Activated CD4-positive, alpha-beta T cell treated with anti-CD3 and anti-CD28 coated beads, Interleukin-2, amount 50 U/mL, for 1 hour (primary cell): ENCODE measurements at places on chromosomes 16 and 17.

DNA sequence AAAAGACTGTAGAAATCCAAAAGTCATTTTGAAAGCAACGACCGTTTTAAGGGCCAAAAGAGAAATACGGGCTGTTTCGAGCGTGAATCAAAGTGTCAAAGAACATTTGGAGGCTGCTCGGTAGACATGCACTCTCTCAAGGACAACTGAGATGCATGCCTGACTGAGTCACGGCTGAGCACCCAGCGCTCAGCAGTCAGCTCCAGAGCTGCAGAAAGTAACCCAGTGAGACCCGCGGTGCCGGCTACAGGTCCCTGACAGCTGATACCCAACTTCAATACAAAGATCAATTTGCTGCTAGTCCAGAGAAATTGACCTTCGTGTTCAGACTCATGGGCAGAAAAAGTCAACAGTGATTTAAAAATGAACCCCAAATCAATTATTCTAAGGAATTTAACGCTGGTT lies 214.9 kb downstream of the STX8 start:
- DNase-seq: no peak

- no peak for DNase-seq
Observed at GRCh38 chr16:31409433-31409832, 16.3 kb downstream of the ITGAD start.

GRCh38 chr17:70709596-70709995 lies 540.3 kb downstream of the KCNJ2 start:
- no peak for DNase-seq

GRCh38 chr16:87006789-87007745 lies 310.1 kb downstream of the C16orf95 start:
- no peak for DNase-seq

DNA sequence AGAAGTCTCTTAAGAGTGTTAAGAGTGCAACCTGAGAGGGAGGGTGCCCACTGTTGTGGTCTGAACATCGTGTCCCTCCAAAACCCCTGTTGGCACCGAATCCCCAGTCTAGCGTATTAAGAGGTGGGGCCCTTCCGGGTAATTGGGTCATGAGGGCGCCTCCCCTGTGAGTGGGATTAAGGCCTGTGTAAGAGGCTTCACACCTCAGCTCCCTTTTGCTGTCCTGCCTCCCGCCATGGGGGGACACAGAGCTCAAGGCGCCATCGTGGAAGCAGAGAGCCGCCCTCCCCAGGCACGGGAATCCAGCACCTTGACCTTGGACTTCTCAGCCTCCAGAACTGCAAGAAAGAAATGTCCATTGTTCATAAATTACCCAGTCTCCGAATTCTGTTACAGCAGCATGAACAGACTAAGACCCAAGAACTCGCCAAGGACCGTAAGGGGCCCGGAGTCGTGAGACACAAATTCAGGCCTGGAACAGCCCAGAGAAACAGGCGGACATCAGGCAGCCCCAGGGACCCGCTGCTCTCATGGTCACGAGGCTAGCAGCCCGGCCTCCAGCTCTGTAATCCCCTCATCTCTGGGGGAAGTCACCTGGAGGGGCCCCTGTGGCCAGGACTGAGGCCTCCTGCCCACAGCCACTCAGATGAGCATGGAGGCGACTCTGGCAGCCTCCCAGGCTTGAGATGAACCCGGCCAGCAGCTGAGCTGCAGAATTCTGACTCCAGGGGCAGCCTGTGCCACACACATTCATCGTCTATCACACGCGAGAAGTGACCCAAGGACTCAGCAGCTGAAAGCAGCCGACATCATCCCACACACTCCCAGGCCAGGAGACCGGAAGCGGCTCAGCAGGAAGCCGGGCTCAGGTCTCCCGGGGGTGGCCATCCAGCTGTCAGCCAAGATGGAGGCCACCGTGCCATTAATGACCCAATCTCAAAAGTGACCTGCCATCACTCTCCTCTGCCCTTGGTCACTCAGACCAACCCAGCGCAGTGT lies 12.8 kb upstream of the CHMP6 start:
- DNase-seq: no peak

GRCh38 chr16:50371936-50372595 lies 3.3 kb upstream of the BRD7 start:
- no peak for DNase-seq

- DNase-seq: no peak
Observed at GRCh38 chr16:68231384-68232136, 4.4 kb downstream of the ESRP2 start.

- DNase-seq: no peak
Observed at GRCh38 chr17:338442-339192, 14.0 kb downstream of the RPH3AL start.

GRCh38 chr17:46876926-46877325 lies 25.5 kb downstream of the WNT9B start:
- no peak for DNase-seq

GRCh38 chr16:78606545-78606944 lies 507.1 kb downstream of the WWOX start:
- DNase-seq: no peak

DNA sequence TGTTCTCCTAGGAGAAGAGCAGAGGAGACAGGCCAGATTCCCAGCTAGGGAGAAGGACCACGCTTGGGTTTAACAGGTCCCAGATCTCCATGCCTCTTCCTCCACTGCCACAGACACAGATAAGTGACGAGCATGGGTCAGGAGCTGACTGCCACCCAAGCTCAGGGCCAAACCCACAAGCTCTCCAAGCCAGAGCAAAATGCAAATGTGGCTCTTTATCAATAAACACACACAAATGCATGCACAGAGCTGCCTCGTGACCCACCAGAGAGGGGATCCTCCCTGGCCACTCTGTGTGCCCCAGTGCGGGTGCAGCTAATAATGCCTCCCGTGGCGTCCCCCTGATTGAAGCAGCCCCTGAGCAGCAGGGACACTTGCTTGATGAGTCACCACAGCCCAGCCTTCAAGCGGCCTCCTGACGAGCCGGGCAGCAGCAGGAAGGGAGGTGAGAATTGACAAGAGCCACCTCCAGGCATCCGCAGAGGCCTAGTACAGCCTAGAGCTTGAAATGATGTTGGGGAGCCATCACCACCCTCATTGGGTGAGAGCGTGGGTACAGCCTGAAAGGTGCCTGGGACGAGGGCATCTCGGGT lies 143.9 kb downstream of the CCDC182 start:
- DNase-seq: no peak

- DNase-seq: no peak
Observed at GRCh38 chr16:75114179-75114945, 2.2 kb downstream of the LDHD start.

DNA sequence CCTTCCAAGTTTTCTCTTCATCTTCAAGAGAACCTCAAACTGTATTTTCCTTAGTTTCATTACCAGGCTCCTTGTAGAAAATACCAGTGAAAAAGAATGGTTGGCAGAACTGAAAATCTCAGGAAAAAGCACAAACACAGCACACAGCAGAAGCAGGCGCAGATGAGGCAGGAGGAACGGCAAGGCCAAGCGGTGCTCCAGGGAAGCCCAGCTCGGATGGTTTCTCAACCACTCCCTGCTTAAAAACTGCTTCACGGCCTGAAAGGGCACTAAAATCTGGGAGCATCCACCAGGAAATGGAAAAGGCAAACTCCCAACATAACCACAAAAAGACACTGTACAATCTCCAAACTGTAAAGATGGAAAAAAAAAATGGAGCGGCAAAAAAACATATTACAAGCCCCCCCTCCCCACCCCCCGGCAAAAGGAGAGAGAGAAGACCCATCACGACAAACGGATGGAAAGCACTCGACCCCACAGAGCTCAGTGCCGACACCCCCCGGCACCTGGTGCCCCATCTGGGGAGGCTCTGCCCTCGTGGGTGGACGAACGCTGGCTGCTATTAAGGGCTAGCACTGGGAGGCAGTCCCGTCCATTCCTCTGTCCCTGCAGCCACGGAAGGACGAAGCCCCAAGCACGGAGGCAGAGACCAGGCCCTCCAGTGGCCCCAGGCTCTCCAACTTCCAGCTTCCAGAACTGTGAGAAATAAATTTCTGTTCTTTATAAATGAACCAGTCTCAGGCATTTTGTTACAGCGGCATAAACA lies 127.5 kb downstream of the ZNF778 start:
- no peak for DNase-seq

DNA sequence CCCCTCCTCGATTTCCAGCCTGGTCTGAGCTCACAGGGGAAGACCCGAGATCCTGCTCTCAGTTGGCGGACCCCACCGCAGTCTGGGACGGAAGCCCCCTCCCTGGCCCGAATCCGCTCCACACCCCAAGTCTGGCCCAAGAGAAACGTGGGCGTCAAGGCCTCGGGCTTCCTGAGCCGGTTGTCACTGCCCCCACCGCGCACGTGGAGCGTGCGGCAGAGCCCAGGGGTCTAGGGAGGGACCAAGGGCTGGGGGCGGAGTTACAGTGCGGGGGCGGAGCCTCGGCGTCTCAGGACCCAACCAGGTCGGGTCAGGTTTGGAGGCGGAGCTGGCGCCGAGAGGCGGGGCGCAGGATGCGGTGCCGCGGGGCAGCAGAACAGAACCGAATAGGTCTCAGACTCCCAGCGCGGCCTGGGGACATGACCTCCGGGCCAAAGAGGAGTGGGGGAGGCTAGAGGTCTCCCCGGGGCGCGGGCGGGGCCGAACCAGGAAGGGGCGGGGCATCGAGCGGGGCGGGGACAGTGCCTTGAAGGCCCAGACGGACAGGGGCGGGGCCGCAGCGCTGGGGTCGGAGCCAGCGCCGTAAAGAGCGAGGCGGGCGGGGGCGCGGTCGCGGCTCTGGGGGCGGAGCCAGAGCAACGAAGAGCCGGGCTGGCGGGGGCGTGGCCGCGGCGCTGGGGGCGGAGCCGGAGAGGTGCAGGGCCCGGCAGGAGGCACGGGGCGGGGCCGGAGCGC lies 431 bp upstream of the ZFPM1 start:
- DNase-seq: peak; percentile 99

DNA sequence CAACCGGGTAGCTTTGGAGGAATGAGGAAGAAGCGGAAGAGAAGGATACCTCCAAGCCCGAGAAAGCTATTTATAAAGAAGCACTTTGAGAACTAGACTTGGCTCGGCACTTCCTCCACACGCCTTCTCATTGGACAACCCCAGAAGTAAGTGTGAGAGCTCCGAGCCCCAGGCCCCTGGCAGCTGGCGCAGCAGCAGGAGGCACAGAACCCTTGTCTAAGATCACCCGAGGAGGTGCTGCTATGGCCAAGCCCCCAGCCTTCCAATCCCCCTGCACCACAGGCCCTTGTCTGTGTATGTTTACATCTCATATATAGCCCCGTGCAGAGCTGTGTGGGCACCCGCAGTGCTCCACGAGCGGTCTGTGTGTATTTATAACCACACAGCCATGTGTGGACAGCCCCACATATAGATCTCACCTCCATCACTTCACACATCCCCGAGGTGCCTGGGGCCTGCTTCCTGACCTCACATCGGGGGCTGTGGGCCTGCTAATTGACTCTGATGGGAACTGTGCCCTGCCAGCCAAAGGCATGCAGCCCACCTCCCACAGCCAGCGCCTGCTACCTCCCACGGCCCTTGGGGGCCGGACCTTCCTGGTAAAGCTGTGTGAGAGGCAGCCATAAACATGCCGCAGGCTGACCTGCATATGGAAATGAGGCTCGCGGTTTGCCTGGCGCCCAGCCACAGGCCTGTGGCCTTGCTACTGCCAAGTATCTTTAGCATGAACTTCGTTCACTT lies 96.1 kb downstream of the C17orf67 start:
- DNase-seq: no peak

- peak; percentile 32 for DNase-seq
Observed at GRCh38 chr17:333626-334396, 18.8 kb downstream of the RPH3AL start.

DNA sequence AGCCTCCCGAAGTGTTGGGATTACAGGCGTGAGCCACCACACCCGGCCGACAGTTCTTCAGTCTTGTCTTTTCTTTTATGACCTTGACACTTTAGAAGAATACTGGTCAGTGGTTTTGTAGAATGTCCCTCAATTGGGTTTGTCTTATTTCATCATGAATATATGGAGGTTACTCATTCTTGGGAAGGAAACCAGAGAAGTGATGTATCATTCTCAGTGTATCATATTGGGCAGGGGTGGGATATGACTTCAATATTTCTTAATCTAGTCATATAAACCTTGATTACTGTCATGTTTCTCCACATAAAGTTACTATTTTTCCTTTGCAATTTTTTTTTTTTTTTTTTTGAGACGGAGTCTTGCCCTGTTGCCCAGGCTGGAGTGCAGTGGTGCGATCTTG lies 36.9 kb downstream of the SNTB2 start:
- DNase-seq: no peak
